ENCODE measurements at places on chromosomes 5 and 9. TPM values are rescaled to one million over a fixed set of nuclear protein-coding genes. Genes with fewer than 3 reads are reported as not detected.

Gene MZB1
- not detected for total RNA-seq

Gene SPINK13
- total RNA-seq: not detected

Gene AQP7
- 0.95 TPM for total RNA-seq

Gene ZNF189
- total RNA-seq: 9.9 TPM

Gene ORM2
- total RNA-seq: not detected

Gene KDM4C
- 8.9 TPM for total RNA-seq

Gene ANKDD1B
- 0.14 TPM for total RNA-seq

Gene CER1
- total RNA-seq: not detected

Gene SPINK6
- not detected for total RNA-seq

Gene ARID3C
- total RNA-seq: not detected

Gene PCAT7
- total RNA-seq: 0.79 TPM

Gene LRRC19
- total RNA-seq: not detected

Gene RLN1
- total RNA-seq: not detected

Gene FBN2
- total RNA-seq: 20.5 TPM

Gene IFNA2
- not detected for total RNA-seq

Gene ST6GALNAC6
- total RNA-seq: 27.6 TPM

Gene PCDHGA9
- not detected for total RNA-seq

Gene GPR21
- not detected for total RNA-seq

Gene PTGDS
- total RNA-seq: 0.56 TPM

Gene SOHLH1
- total RNA-seq: not detected

Gene IARS1
- 116 TPM for total RNA-seq

Measured in A549 treated with ZK216348 at 1 μM for 4 hours (cell line).